Activated B cell treated with CpG ODN at 0.5 μM for 24 hours (primary cell): ENCODE measurements at places on chromosomes 4 and X. TPM values are rescaled to one million over a fixed set of nuclear protein-coding genes. Genes with fewer than 3 reads are reported as not detected.

- peaks cover 62% of the 10 kb centered on the region for H3K36me3 ChIP-seq
- no peak overlapping the region for H3K4me3 ChIP-seq
- no peaks in the 10 kb centered on the region for H3K27me3 ChIP-seq
- DNase-seq, result no peak
- H3K27ac ChIP-seq, result no peak overlapping the region
- H3K4me1 ChIP-seq, result peaks cover 8% of the 10 kb centered on the region
Measured at GRCh38 chrX:153717445-153717844, 6.7 kb downstream of the BCAP31 start.

Gene NXF3
- total RNA-seq, result not detected in 2 replicates

DNA sequence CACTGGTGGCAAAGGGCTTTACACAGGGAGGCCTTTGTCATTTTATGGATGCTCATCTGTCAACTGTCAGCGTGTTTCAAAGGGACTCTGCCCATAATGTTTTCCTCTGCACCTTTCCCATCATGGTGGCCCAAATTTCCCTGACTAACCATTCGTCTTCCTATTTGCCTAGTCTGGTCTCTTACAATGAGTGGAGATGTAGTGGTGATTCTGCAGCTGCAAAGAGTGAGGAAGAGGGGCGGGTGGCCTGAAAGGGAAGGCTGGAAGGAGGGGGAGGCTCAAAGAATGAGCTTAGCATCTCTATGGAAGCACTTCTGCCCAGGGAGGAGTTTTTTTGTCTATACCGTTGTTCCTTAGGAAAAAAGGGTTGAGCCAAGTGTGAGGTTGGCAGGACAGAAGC, 447.5 kb downstream of the NKX6-1 start:
- DNase-seq, result no peak
- H3K4me3 ChIP-seq, result no peak overlapping the region
- no peaks in the 10 kb centered on the region for H3K27me3 ChIP-seq
- H3K4me1 ChIP-seq, result no peaks in the 10 kb centered on the region
- H3K36me3 ChIP-seq, result no peaks in the 10 kb centered on the region

GRCh38 chr4:19924761-19925160, 326.9 kb upstream of the SLIT2 start:
- no peak overlapping the region for H3K27ac ChIP-seq
- DNase-seq, result no peak
- no peaks in the 10 kb centered on the region for H3K27me3 ChIP-seq
- no peaks in the 10 kb centered on the region for H3K36me3 ChIP-seq

Gene EGFL6
- total RNA-seq, result not detected in 2 replicates

DNA sequence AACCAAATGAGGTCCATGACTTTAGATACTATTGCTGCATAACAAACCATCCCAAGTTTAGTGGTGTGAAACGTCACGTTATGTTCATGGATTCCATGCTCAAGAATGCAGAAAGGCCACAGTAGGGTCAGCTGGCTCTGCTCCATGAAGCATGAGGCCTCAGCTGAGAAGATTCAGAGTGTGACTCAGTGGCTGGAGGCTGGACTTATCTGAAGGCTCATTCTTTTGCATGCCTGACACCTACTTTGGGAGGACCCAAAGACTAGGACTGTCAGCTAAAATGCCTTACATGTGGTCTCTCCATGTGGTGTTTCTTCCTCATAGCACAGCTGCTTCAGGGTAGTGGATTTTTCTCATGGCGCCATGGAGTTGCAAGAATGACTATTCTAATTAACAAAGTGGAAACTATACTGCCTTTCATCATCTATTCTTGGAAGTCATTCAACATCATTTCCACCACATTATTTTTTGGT, 11.5 kb upstream of the CCDC149 start:
- no peak for DNase-seq
- H3K4me1 ChIP-seq, result no peaks in the 10 kb centered on the region
- no peak overlapping the region for H3K27ac ChIP-seq
- no peaks in the 10 kb centered on the region for H3K36me3 ChIP-seq
- peaks cover 2% of the 10 kb centered on the region for H3K27me3 ChIP-seq

GRCh38 chr4:53590187-53590586, 1.1 kb downstream of the LNX1 start:
- peaks cover 28% of the 10 kb centered on the region for H3K27me3 ChIP-seq
- H3K4me3 ChIP-seq, result no peak overlapping the region
- H3K4me1 ChIP-seq, result peaks cover 14% of the 10 kb centered on the region
- no peak for DNase-seq
- no peak overlapping the region for H3K27ac ChIP-seq
- no peaks in the 10 kb centered on the region for H3K36me3 ChIP-seq
